AG04450 (cell line): ENCODE measurements at places on chromosomes 4 and X.

GRCh38 chr4:79253168-79253567 lies 72.7 kb downstream of the NAA11 start:
- no peak for DNase-seq

DNA sequence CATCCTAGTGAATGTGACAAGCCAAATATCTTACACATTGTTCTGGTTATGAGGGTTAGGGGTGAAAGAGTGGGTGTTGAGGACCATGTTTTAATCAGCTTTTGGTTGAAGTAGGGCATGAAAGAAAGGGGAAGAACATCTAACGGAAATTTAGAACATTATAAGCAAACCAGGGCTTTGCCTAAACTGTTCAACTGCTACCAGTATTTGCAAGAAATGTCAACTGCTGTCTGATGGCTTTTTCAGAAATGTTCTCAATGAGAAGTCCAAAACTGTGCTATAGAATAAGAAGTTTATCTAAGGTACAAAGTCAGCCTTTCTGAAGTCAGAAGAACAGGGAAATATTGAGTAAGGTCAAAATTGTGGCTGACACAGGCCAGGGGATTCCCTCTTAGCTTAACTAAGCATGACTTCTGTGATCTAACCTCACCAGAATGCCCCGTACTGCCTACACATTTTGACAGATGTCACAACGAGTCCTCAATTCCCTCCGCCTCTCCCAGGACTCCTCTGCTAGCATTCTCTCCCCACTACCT lies 67.1 kb downstream of the DTHD1 start:
- no peak for DNase-seq

DNA sequence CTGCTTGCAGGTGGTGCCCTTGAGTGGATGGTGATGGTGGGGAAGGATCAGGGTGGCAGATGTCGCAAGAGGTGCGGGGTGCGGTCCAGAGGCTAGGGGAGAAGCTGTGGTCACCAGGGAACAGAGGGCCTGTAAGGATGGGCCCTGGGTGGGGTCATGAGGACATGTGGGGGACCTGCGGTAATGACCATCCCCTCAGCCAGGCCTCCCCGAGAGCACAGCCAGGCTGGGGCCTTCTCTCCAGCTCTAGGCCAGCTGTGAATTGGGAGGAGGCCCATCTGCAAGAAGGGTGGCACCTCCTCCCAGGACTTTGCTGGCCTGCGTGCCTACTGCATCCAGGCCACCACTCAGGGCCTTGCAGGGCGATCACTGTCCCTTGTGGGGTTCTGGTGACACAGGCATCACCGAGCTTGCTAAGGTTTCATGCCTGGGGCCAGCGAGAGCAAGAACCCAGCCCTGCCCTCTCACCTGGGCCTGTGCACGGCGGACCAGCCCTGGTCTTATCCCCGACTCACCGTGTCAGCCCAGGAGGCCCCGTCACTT lies 34.1 kb upstream of the MXD4 start:
- DNase-seq = no peak

GRCh38 chrX:69991685-69992084 lies 58.1 kb downstream of the AWAT2 start:
- no peak for DNase-seq

- DNase-seq = no peak
Observed at GRCh38 chr4:61175495-61175894, 24.6 kb upstream of the ADGRL3 start.

DNA sequence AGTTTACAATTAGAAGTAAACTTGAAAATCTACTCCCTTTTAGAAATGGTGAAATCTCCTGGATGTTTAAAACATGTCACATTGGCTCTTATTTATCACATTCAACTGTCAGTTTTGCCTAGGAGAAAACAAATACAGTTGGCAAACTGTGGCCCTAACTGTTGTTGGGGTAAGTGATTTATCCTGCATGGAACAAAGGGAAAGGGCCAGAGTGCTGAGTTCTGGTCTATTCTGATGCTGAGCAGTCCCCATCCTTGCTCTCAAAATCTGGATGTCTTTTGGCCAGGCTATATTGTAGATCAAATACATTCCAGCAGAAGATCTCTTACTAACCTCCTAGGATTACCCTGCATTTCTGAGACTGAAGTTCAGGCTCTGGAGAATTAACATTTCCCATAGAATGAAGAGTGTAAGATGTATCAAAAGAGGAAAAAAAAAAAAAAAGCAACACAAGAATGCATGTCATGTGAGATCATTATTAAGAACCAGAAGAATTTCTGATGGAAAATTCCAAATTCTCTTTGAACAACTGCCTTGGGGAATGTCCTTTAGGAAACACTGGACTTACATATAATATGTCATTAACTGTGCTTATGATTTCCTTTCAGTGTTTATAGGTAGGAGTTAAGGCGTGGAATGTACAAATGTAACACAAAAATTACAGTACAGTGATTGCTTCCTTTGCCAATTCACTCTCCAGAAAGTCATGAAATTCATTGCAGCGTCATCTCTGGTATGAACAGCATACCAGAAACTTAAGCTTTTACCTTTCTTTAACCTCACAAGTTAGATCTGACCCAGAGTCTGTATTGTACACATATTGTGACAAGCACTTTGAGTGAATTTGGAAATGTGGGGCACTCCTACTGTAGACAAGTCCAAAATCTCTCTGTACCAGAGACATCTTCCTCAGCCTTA lies 1012.5 kb upstream of the LCORL start:
- no peak for DNase-seq

DNA sequence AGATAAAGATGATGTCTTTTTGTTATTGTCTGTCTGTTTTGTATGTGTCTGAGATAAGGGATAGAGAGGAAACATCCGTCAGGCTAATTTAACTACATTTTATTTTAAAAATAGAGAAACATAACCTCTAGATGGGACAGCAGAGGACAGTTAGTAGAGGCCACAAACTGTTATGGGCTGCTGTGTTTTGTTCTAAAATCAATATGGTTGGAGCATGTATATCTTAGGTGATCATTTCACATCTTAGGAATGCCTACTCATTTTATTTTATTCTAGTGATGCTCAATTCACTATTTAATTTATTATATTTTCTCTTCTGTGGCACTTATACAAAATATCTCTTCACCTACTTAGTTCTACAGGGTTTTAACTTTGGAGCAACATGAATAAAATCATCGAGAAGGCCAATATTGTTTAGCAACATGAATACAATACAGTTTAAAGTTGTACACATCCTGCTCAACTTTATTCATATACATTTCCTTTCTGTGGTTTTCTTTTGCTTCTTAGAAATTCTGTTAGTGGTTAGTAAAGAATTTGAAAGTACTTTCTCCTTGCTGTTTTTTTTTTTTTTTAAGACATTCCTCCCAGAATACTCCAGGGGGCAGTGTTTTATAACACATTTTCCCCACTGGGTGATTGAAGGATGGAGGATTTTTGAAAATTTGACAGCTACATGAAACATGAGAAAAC lies 392.9 kb downstream of the UNC5C start:
- DNase-seq = no peak

GRCh38 chr4:147349193-147349592 lies 131.7 kb upstream of the EDNRA start:
- DNase-seq = no peak

DNA sequence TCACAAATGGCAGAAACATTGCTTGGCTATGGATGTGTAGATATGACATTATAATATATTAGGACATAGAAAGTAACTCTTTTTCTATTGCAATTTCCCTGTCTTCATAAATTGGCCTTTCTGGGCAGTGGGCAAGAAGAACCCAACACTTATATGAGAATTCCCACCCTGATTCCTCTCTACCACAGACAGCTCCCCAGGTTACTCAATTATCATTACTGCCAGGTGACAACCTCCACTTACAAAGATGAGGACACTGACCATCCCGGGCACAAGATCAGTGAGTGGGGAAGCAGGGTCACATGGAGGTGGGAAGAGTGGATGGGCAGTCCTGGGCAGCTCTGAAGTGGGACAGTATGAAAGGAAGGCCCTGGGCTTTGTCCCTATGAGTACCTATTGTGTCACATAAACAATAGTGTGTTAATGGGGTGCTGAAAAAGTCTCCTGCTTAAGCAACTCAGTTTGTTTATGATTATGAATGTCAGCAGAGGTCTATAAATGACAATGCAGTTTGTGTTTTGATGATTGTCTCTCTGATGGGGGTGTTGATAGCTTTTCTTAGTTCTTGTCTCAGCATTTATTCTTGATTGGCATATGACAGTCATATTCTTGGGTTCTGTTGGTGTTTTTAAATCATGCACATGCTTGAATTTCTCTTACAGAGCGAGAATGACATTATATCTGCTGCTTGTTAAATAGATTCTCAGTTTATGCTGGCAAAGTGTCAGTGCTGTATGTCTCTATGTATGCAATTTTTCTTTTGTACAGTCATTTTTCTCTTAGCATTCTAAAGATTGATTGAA lies 99.9 kb downstream of the SLIT2 start:
- DNase-seq = no peak

- no peak for DNase-seq
Observed at GRCh38 chrX:39414290-39414854, 613.1 kb downstream of the MID1IP1 start.

GRCh38 chr4:51831133-51831532 lies 11.8 kb upstream of the DCUN1D4 start:
- no peak for DNase-seq

- no peak for DNase-seq
Observed at GRCh38 chrX:19789782-19790181, 97.6 kb downstream of the SH3KBP1 start.

DNA sequence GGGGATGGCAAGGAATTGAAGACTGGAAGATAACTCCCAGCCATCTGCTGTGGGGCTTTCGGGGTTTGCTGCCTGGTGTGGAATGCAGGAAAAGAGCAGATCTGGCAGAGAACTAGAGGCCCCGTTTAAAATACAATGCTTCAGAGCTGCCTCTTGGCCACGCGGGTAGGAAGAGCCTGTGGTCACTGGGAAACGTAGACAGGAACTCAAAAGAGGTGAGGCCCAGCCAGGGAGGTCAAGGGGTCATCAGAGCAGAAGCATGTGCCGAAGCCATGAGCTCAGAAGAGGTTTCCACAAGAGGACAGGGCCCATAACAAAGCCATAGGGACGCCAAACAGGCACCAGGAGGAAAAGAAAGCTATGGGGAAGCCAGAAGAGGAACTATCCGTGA lies 14.5 kb upstream of the STS start:
- no peak for DNase-seq

GRCh38 chr4:40307627-40308497 lies 27.3 kb upstream of the CHRNA9 start:
- no peak for DNase-seq

- DNase-seq = no peak
Observed at GRCh38 chrX:150080497-150080896, 142.2 kb upstream of the EOLA2 start.
